ENCODE measurements at places on chromosomes 11 and 22. TPM values are rescaled to one million over a fixed set of nuclear protein-coding genes. Genes with fewer than 3 reads are reported as not detected.

GRCh38 chr22:35135165-35135564, 69.2 kb downstream of the ISX start:
- DNase-seq, result no peak

DNA sequence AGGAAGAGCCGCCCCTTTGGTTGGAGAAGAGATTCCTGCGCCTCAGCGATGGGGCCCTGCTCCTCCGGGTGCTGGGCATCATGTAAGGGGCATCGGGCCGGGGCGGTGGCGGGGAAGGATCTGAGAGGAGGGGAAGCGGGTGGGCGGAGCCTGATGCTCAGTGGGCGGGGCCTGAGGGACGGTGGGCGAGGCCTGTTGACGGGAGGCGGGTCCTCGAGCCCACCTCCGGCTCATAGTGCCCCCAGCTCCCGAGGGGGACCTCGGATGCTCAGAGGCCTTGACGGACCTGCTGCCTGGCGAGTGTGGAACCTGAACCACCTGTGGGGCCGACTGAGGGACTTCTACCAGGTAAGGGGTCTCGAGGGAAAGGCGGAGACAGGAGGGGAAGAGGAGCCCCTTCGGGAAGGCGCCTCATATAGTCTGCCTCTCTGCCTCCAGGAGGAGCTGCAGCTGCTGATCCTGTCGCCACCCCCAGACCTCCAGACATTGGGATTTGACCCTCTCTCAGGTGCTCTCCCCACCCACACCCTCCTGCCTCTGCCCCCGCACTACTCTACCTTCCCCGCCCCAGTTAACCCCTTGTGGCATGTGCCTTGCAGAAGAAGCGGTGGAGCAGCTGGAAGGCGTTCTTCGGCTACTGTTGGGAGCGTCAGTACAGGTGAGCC, 799 bp downstream of the CCDC88B start:
- DNase-seq, result no peak

Gene OOSP4A
- polyA plus RNA-seq, result not detected

Gene NNMT
- polyA plus RNA-seq, result 78.2 TPM

Data from hindlimb muscle (tissue), 1 donor.